ENCODE measurements at places on chromosomes 7 and 10.
A peak's percentile ranks its signal among the peaks of the same experiment; 100 is the strongest.

DNA sequence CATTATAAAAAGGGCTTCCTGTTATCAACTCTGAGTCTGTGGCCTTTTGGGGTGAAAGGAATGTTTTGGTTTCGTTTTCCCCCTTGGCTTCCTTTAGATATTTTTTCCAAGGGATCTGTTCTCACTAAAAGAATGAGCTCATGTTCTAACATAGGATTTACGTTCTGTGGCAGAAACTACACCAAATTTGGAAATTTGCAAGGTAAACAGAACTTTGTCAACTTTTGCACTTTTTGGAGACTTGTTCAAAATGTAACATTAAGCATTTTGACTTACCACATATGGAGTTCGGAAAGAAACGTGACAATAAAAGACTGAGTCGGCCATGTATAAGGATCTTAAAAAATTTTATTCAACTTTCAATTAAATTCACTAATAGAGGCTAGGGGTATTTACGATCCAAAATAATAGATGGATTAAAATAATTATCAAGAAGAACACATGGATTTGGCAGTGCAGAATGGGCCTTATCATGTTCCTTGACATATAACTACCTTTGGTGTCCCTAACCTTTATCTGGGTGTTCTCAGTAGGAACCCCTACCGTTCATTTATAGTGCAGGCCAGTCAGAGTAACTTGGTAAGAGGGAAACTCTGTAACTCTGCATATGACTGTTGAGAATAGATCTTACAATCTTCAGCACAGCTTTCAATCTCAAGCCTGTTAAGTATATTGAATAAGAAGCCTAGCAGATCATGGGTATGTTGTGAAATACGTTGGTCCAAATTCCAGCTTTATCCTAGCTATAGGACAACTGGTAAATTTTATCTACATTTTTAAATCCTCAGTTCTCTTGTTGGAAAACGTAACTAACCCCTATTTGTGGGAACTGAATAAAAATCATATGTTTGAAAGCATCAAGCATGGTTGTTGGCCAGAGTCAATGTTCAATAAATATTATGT lies 11.8 kb downstream of the CPED1 start:
- DNase-seq = no peak

DNA sequence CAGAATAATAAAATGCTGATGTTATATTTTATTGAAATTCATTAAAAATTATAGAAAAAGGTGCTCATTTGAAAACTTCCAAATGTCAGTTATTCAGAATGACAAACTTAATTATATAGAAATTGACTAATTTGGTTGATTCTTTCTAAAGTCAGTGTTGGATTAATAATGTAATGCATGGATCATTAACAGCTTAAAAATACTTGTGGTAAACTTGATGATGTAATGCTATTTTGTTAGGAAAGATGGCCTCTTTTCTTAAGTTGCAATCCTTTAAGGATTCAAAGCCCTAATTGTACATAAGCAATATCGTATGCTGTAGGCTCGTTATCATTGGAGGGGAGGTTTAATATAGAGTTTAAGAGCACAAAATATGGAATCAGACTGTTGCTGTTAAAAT lies 141.2 kb downstream of the ZEB1 start:
- no peak for DNase-seq

DNA sequence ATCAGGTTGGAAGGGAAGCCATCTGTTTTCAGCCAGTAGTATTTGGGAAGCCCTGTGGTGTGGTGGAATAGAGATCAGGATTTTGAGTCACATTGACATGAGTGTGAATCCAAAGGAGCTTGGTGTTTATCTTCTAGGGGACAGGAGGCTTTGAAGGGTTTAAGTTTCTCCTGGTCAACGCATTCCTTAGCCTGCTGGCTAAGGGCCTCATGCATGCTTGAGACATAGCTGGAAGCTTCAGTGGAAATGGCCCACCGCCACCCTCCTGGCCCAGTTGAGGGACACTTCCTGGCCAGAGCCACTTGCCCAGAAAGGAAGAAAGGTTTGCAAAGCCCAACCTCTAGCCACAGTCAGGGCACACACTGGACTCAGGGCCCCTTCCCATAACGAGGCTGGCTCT lies 70.9 kb downstream of the CDK1 start:
- no peak for DNase-seq

- no peak for DNase-seq
These were observed 734 bp upstream of the VGF start for GRCh38 chr7:101165958-101166647.

DNA sequence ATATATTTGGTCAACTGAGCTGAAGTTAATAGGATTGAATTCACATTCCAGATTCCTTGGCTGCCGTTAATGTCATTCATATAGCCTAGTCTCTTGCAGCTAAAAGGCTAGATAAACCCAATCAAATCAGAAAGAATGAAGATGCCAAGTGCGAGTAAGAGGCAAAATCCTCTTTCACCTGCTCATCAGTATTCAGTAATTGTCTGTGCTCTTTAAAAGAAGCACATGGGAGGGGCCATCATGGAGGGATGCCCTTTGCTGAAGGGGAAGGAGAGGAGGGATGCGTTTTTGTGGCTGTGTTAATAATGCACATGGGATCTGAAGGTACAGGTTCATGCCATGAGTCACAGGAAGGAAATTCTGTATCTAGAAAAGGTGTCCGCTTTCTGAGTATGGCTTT lies 232.2 kb downstream of the TMEM178B start:
- DNase-seq = no peak

DNA sequence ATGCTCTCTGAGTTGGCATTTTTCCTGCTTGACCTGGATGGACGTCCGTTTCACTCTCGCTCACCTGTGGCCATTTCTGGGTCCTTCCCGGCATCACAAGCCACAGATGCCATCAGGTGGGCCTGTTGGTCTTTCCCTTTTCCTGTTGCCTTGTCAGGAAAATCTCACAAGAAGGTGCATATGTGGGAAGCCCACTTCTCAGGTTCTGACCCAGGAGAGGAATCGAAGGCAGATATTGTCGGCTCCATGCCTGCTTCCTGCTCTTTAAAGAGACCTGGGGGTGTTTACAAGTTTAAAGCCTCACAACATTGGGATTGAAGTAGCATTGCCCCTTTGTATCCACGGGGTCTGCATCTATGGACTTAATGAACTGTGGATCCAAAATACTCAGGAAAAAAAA lies 357.9 kb downstream of the RPS24 start:
- no peak for DNase-seq

DNA sequence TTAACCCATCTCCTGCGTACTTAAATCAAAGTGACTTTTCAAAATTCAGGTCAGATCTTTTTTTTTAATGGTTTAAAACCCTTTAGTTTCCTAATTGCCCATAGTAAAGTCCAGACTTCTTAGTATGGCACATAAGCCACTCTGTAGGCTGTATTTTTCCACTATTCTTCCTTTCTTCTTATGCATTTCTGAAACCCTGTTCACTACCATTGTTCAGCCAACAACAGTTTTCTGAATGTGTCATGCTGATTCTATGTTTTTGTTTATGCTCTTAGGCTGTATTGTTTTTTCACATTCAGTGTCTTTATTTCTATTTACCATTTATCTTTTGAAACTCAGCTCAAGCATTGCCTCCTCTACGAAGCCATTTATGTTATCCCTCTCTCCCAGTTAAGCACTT lies 26.7 kb downstream of the CCSER2 start:
- no peak for DNase-seq

- DNase-seq = peak; percentile 38
These were observed 16.8 kb downstream of the TRIM8 start for GRCh38 chr10:102660888-102661657.

GRCh38 chr7:155756322-155756721 lies 55.9 kb downstream of the SHH start:
- no peak for DNase-seq

Measured in activated T-cell treated with anti-CD3 and anti-CD28 coated beads, Interleukin-2, amount 50 U/mL, for 4 hours (primary cell).